ENCODE measurements at places on chromosomes 5 and 9.

- no peak for DNase-seq
These were observed 246.5 kb downstream of the PTPRD start for GRCh38 chr9:10366171-10366779.

DNA sequence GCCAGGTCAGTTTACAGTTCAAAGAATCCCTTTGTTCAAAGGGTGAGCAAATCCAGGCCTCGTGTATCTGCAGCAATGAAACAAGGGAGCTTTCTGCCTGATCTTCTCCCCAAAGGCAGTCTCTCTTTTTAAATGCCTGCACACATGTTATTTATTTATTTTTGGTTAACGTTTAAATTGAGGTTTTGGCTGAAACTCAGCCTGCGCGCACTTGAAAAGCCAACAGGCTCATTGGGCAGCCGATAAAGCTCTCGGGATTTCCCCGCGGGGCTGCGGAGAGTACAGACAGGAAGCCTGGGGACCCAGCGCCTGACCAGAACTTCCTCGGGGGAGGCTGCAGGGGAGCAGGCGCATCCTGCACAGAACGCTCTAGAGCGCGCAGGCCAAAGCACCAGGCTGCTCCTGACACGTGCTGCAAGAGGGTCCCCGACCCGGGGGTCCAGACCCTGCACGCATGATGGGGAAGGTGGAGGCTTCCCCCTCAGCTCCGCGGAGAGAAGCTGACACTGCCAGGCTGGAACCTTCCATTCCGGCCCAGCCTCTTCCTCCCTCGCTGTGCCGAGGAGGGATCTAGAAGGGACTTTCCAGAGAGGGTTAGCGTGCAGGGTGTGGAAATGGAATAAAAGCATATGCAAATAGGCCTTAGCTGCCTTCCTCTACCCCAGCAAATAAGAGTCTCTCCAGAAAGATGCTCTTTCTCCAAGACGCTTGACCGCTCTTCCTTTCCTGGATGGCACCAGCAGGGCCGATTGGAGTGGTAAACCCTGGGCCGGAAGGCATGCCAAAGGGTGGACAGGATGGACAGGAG lies 46.1 kb downstream of the PTTG1 start:
- DNase-seq = peak; percentile 56

DNA sequence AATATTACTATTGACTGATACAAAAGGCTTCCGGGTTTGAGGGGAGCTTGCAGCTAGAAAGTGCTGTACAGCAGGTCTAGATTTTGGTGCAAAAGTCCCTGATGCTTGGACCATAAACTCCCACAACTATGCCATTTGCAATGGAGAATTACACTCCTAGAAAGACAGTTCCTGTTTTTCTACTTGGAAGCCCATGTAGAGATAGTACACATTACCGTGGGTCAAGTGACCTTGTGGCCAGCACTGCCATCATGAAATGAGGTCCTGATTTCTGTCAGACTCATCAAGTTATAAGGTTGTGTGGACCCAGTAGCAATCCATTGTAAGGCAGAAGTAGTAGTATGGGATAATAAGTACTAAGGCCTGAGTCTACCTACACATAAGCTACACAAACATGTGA lies 42.8 kb upstream of the TNFSF8 start:
- DNase-seq = no peak

GRCh38 chr5:3019045-3019444 lies 267.6 kb upstream of the IRX2 start:
- no peak for DNase-seq

- no peak for DNase-seq
These were observed at the start of gene C5orf46 for GRCh38 chr5:147906326-147907095. C5orf46 (minus strand) TSS chr5:147906538; CDS start chr5:147906501, 37 bp downstream.

DNA sequence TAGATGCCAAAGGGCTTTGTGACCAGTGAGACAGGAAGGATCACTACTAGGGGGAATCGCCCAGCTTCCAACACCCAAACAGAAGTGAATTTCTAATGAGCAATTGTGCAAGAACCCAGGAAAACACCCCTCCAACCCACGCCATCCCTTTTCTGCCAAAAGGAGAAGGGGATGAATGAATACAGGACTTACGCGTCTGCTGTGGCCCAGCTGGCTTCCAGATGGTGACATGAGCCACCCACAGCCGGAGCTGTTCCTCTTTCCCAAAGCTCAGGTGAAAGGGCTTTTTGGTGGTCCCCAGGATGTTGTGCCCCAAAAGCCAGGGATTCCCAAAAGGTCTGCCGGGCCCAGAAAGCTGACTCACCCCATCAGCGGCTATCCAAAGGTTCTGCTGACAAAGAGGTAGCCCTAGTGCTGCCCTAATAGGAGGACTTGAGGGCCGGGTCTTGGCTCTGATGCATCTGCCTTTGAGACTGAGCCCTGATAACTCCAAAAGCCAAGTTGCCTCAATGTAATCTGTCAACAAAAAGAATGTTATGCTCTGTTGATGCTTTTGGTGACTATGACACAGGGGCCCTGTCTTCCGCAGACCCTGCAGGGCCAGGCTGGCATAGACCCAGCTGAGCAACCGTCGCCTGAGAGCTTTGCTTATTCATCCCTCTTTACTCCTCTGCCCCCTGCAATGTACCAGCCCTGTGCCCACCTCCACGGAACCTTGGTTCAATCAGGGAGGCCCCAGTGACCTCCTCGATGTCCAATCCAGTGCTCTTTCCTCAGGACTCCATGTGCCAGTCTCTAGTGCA lies 14.5 kb downstream of the GSN start:
- DNase-seq = no peak

GRCh38 chr5:50711280-50711679 lies 44.8 kb downstream of the PARP8 start:
- peak; percentile 26 for DNase-seq

DNA sequence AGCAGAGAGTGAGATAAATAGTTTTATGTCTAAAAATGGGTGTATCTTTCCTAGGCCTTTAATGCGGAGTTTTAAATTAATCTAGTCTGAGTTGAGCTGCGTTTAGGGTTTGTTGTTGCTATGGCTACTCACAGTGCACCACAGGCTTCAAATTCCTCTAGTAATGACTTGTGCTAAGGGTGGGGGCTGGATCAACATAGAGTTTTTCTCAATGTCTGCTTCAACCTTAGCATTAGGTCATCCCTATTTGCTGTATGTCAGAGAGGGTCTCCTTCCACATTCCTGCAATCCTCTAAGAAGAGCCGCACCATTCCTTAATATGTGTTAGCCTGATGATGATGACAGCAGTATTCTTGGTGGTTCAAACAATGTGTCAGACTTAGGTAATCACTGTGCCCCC lies 465.6 kb upstream of the KIF2A start:
- DNase-seq = no peak

DNA sequence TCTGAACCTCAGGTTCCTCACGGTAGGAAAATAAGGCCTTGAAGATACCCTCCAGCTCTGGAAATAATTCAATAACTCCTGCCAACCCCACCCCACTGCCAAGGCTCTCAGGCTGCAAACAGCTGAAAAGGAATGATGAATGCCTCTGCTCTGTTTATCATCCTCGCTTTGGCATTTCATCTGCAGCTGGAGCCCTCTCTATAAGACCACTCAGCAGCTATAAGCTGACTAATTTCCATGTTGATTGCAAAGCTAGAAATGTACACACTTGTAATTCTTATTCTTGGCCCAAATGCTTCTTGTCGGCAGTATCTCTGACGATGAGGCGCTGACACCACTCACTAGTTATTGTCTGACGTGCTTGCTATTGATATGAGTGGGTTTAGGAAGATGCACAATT lies 408.4 kb upstream of the NMUR2 start:
- DNase-seq = no peak

GRCh38 chr5:174425271-174425963 lies 299.0 kb upstream of the MSX2 start:
- DNase-seq = no peak

DNA sequence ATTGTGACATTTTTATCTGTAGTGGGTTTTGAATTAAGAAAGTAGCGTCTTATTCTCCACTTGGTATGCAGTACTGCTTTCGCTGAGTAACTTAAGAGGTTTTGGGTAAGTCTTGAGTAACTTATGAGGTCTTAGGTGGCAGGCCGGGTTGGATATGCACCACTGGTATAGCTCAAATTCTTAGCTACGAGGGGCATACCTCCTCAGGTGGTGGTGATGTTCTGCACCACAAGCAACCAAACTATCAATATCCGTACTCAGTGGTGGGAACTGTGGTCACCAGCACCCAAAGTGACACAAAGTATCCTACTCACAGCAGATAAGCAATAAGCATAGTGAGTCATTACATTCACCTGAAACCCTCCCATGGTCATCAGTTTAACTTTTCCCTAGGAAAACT lies 13.7 kb downstream of the SMC2 start:
- no peak for DNase-seq

Measured in stimulated activated CD4-positive, alpha-beta T cell treated with anti-CD3 and anti-CD28 coated beads, TNF-alpha, amount 100 ng/mL, for 4 hours (primary cell).